Naive thymus-derived CD4-positive, alpha-beta T cell (primary cell): ENCODE measurements at places on chromosomes 12 and 14. TPM values are rescaled to one million over a fixed set of nuclear protein-coding genes. Genes with fewer than 3 reads are reported as not detected.

DNA sequence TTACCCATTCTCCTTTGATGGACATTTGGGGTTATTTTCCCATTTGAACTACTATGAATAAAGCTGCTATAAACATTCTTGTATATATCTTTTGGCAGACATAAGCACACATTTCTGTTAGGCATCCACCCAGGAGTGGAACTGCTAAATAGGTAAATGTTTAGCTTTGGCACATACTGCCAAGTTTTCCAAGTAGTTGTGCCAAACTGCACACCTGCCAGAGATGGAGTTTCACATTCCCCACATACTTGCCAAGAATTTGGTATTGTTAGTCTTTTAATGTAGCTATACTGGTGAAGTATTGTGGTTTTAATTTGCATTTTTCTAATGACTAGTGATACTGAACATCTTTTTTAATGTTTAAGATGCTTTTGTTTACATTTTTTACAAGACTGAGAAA, 201.0 kb downstream of the GXYLT1 start:
- no peaks in the 10 kb centered on the region for H3K36me3 ChIP-seq
- H3K27ac ChIP-seq: no peak overlapping the region
- H3K27me3 ChIP-seq: peaks cover 3% of the 10 kb centered on the region

DNA sequence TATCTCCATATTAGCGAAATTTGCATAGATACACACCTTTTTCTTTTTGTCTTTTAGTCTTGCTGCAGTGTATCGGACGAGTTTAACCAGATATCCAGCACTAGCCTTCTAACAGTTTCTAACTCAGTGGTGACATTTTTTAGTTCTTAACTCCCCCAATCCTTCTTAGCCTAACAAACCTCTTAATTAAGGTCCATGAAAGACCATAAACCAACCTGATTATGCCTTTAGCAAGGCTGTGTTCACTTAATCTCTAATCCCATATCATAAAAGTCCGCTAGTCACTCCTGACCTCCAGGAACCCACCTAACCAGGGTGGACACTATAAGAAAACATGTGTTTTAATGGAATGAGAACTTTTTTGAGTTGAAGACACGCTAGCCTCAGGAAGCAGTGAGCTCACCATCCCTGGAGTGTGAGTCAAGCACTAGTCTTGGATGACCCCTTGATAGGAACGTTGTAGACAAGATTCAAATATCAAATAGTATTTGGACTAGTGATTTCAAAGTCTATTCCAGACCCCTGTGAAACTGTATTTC, 9.5 kb downstream of the CDKN1B start:
- H3K4me1 ChIP-seq: peaks cover 24% of the 10 kb centered on the region
- DNase-seq: no peak
- H3K4me3 ChIP-seq: peak overlapping the region; percentile 53
- H3K27me3 ChIP-seq: no peaks in the 10 kb centered on the region
- peak overlapping the region; percentile 99 for H3K27ac ChIP-seq
- no peaks in the 10 kb centered on the region for H3K36me3 ChIP-seq

- H3K4me1 ChIP-seq: no peaks in the 10 kb centered on the region
- no peak overlapping the region for H3K27ac ChIP-seq
- H3K36me3 ChIP-seq: no peaks in the 10 kb centered on the region
Measured at GRCh38 chr12:116303929-116304328, 26.4 kb upstream of the MED13L start.

- peak; percentile 48 for DNase-seq
- no peaks in the 10 kb centered on the region for H3K4me1 ChIP-seq
- H3K36me3 ChIP-seq: peaks cover 3% of the 10 kb centered on the region
Measured at GRCh38 chr14:35254736-35255135, 37.4 kb upstream of the PSMA6 start.

- H3K4me3 ChIP-seq: peak overlapping the region; percentile 64
- DNase-seq: peak; percentile 46
- H3K4me1 ChIP-seq: no peaks in the 10 kb centered on the region
Measured at GRCh38 chr14:91573894-91574837, 64.1 kb upstream of the PPP4R3A start.

DNA sequence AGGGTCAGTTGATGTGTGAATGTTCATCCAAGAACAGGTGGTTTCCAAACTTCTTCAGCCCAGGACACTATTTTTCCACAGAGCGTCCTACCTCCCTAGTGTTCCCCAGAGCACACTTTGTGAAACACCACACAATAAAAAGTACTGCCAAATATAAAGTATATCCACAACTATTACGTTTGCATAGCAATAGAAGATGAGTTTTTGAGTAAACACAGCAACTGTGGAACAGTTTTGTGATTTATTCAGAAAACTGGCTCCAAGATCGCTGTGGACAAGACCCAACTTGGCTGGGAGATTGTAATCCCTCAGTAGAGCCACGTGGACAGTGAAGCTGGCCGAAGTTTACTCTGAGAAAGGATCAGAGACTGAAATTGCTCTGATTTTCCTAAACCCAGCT, 14.5 kb upstream of the MAP1LC3B2 start:
- no peaks in the 10 kb centered on the region for H3K27me3 ChIP-seq
- no peaks in the 10 kb centered on the region for H3K4me1 ChIP-seq
- DNase-seq: no peak
- no peak overlapping the region for H3K27ac ChIP-seq
- no peak overlapping the region for H3K4me3 ChIP-seq

GRCh38 chr12:75812271-75813018, 219.1 kb downstream of the PHLDA1 start:
- no peaks in the 10 kb centered on the region for H3K27me3 ChIP-seq
- H3K27ac ChIP-seq: no peak overlapping the region
- DNase-seq: no peak

DNA sequence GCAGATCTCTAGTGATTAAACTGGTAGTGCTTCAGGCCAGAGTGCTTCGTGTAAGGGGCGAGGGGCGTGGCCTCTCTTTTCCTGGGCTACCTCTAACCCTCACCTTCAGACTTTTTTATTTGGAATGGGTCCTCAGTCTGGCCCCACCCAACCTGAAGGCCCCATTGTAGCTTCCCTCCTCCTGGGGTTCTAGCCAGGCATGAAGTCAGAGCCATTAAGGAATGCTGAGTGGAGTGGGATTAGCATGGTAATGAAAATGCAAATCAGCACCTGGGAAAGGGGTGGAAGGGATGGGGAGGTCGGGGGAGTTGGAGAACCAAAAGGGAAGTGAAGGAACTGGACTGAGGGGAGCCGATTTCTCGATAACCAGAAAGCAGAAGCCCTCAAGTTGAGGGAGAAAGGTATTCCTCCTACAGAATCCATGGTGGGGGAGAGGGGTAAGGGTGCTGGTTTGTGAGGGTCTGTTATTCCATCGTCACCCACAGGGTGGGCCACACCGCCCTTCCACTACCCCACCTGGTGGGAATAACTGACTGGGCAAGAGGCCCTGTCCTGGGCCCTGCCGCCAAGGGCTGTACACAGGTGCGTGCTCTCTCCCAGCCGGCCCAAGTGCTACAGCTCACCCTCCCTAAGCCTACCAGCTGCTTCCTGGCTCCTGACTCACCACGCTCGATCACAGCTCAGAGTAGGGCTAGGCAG, 14.1 kb downstream of the ZFHX2 start:
- H3K4me1 ChIP-seq: no peaks in the 10 kb centered on the region
- DNase-seq: no peak
- no peaks in the 10 kb centered on the region for H3K27me3 ChIP-seq
- H3K4me3 ChIP-seq: no peak overlapping the region
- no peaks in the 10 kb centered on the region for H3K36me3 ChIP-seq
- H3K27ac ChIP-seq: no peak overlapping the region

DNA sequence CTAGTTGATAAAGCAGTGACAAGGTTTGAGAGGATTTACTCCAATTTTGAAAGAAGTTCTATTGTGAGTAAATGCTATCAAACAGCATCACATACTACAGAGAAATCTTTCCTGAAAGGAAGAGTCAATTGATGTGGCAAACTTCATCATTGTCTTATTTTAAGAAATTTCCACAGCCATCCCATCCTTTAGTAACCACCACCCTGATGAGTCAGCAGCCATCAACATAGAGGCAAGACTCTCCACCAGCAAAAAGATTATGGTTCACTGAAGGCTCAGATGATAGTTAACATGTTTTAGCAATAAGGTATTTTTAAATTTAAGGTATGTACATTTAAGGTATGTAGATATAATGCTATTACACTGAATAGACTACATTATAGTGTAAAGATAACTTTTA, 122.1 kb upstream of the ARHGAP5 start:
- no peaks in the 10 kb centered on the region for H3K27me3 ChIP-seq
- DNase-seq: no peak
- H3K4me3 ChIP-seq: no peak overlapping the region
- H3K4me1 ChIP-seq: no peaks in the 10 kb centered on the region
- H3K36me3 ChIP-seq: no peaks in the 10 kb centered on the region

DNA sequence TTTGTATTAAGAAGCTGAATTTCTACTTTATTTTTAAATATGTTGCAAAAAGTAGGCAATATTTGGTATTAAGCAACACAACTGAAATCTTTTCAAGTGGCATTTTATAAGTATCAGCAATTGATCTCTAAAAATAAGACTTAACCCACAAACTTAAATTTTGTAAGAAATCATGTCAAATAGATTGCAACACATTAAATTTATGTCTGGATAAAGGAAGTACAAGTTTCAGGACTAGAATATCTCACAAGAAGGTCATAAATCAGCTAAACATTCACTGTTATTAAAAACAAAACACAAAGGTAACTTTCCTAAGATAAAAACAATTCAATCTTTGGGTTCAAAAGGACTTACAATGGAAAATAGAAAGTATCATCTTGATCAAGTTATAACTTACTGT, 32.8 kb downstream of the CPNE8 start:
- H3K27me3 ChIP-seq: no peaks in the 10 kb centered on the region
- no peaks in the 10 kb centered on the region for H3K36me3 ChIP-seq
- no peak for DNase-seq
- H3K4me3 ChIP-seq: no peak overlapping the region
- H3K27ac ChIP-seq: no peak overlapping the region
- H3K4me1 ChIP-seq: no peaks in the 10 kb centered on the region

GRCh38 chr14:69464379-69464778, 20.1 kb upstream of the PLEKHD1 start:
- no peaks in the 10 kb centered on the region for H3K36me3 ChIP-seq
- H3K27ac ChIP-seq: no peak overlapping the region
- no peaks in the 10 kb centered on the region for H3K27me3 ChIP-seq
- no peaks in the 10 kb centered on the region for H3K4me1 ChIP-seq
- H3K4me3 ChIP-seq: no peak overlapping the region

The KRT82 gene
- total RNA-seq: not detected

The MEG3 gene
- total RNA-seq: not detected

The SPIC gene
- not detected for total RNA-seq

The REM2 gene
- 0.76 and 0.97 TPM in 2 replicates for total RNA-seq

The RND1 gene
- 2.3 TPM for total RNA-seq

The FOS gene
- 4,557 TPM for total RNA-seq

The CLEC2D gene
- total RNA-seq: 182 TPM

The RBP5 gene
- total RNA-seq: not detected

The HCAR2 gene
- 0.22 TPM in 1 of 2 replicates, not detected in the other for total RNA-seq

The PLEKHD1 gene
- total RNA-seq: 0.74 TPM

The NFATC4 gene
- not detected for total RNA-seq

The GPX2 gene
- total RNA-seq: not detected in 2 replicates

The LHX5 gene
- total RNA-seq: not detected
